Fibroblast of the conjunctiva (primary cell): ENCODE measurements at places on chromosomes 3 and 15.

GRCh38 chr15:59632714-59633113 lies 21.1 kb downstream of the GCNT3 start:
- no peak for DNase-seq

GRCh38 chr3:150421799-150422548 lies 13.9 kb downstream of the TSC22D2 start:
- no peak for DNase-seq

- no peak for DNase-seq
Observed at GRCh38 chr15:90101130-90101968, 919 bp downstream of the IDH2 start.

DNA sequence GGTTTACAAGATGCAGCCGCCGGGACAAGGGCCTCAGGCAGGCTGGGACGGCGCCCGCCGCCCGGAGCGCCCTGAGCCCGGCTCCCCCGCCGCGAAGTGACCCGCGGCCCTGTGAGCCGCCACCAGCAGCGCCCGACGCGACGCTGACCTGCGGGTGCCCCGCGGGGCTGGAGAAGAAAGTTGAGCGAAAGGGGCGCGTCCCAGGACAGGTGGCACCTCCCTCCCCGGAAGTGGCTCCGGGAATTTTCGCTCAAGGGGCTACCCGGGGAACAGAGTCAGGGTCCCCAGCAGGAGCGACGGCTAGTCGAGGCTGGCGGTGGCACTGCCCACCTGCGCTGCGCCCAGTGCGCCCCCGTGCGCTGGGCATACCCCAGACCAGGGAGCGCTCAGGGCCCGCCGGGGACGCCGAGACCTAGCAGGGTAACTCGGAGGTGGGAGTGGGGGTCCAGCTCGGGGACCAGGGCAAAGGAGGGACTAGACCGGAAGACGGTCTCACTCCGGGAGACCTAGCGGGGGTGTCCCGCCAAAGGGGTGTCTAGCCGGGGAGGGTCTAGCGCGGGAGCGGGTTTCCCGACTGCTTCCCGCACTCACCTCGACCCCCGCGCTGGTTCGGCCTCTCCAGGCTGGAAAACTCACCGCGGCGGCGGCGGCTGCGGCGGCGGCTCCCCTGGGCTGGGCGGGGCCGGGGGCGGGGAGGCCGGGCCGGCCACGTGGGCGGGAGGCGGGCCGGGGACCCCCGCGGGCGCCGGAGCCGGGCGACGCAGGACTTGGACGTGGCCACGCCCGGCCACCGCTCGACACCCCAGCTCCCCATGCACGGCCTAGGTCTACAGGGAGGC lies 18.4 kb downstream of the SPATA12 start:
- DNase-seq = no peak

DNA sequence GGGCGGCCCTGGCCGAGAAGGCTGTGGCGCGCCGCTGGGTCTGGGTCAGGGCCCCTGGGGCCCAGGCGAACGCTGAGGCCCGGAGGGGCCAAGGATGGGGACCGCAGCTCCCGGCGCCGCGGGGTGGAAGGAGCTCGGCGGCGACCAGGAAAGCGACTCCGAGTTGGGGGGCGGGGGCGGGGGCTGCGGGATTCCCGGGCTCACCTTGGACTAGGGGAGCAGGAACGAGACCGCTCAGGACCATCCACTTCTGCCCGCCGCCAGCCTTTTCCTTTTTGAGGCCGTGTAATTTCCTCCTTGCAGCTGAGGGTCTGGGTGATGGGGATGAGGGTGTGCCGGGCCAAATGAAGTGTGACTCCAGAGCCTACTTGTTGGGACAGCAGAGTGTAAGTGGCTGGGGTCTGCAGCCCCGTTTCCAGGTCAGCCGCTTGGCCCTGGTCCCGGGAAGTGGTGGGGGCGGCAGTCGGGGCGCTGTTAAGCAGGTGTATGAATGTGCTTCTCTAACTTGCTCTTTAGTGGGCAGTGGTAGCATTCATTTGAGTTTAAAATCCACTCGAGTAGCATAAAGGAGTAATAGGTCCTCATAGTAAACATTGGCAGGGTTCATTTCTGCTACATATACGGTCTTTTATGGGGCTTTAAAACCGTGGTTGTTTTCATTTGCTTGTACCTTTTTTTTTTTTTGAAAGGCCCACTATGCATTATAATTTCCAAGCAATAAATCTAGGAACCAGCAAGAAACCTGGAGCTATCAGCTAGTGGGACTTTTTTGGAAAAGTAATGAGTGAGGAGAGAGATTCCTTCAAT lies 717 bp downstream of the PXK start:
- no peak for DNase-seq

DNA sequence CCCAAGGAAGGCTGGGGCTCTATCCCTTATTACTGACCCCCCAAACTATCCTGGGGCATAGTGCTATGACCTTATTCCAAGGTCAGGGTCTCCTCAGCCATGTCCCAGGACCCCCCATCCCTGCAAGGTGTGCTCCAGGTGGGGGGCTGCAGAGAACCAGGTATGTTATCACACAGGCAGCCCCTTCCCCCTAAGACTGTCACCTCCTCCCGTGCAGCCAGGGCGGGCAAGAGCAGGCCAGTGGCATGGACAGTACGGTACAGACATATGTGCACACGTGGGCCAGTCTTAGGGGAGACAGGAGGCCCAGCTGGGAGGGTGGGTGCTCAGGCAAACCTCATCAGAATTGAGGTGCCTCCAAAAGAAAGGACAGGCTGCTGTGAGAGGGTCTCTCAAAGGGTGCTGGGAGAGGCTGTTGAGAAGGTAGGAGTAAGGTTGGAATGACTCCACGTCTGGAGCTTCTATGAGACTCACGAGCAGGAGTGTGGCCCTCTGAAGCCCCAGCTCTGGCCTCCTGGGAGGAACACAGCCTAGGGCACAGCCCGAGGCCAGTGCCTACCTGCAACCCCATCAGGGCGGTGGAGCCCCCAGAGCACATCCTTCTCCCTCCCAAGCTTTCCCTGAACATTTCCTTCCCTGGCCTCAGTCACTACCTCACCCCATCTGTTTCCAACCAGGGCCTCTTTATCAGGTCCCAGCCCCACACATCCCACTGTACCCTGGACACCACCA lies 1.7 kb upstream of the COL7A1 start:
- DNase-seq = no peak

GRCh38 chr3:65638301-65638700 lies 400.4 kb downstream of the MAGI1 start:
- DNase-seq = no peak

- no peak for DNase-seq
Observed at GRCh38 chr3:41334426-41334825, 135.1 kb downstream of the CTNNB1 start.

GRCh38 chr3:70531063-70531657 lies 218.7 kb upstream of the MDFIC2 start:
- DNase-seq = peak; percentile 16

- no peak for DNase-seq
Observed at GRCh38 chr15:55789066-55789660, 46.2 kb upstream of the PRTG start.

GRCh38 chr15:100875976-100876375 lies 3.7 kb upstream of the ALDH1A3 start:
- DNase-seq = no peak

- no peak for DNase-seq
Observed at GRCh38 chr3:83765956-83766355, 1192.8 kb upstream of the CADM2 start.

DNA sequence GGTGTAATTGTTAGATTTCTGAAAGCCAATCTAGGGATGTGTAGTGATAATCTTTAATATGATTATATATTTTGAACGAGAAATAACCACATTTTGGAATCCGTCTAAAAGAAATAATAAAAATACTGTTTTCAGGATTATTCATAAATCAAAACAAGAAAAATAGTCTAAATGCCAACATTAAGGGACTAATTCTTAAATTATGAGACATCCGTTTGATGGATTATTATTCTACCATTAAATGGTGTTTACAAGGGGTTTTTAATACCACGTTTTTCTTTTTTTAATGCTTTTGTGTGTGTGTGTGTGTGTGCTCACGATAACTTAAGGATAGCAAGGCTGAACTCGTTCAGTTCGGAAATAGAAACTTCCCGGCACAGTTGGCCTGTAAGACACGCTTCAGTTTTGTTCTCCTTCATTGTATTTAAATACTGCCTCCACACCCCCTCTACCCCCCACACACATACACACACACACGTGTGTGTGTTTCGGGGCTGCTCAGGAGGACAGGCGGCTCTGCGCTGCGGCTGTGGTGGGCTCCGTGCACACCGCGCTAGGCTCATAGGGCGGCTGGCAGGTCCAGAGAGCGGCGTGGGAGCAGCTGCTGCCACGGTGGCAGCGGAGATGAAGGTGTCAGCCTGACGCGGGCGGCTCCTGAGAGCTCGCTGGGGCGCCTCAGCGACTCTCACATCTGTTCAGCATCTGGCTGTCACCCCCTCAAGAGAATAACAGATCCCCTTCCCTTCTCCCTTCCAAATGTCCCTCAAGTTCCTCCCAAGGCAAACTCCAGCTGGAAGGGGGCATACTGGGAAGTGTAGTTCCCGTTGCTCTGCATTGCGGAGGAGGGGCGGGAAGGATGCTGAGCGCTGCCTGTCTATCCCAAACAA lies 23.0 kb upstream of the ANP32A start:
- DNase-seq = no peak

DNA sequence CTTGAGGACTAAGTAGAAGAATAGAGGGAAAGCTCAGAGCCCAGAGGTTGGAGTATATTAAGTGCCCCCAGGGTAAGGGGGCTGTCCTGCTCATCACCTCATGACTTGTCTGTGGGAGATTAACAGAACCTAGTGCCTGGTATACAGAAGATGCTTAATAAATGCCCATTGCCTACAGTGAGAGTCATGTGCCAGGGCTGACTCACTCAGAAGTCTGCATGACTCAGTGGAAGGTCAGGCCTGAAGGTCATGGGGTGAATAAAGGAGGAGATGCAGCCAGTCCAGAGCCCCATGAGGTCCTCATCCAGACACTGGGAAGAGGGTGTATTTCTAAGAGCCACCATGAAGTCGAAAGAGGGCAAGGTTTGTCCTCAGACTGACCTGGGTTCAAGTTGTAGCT lies 62.5 kb upstream of the TLE3 start:
- DNase-seq = no peak

GRCh38 chr15:35496585-35496984 lies 49.4 kb downstream of the DPH6 start:
- no peak for DNase-seq

DNA sequence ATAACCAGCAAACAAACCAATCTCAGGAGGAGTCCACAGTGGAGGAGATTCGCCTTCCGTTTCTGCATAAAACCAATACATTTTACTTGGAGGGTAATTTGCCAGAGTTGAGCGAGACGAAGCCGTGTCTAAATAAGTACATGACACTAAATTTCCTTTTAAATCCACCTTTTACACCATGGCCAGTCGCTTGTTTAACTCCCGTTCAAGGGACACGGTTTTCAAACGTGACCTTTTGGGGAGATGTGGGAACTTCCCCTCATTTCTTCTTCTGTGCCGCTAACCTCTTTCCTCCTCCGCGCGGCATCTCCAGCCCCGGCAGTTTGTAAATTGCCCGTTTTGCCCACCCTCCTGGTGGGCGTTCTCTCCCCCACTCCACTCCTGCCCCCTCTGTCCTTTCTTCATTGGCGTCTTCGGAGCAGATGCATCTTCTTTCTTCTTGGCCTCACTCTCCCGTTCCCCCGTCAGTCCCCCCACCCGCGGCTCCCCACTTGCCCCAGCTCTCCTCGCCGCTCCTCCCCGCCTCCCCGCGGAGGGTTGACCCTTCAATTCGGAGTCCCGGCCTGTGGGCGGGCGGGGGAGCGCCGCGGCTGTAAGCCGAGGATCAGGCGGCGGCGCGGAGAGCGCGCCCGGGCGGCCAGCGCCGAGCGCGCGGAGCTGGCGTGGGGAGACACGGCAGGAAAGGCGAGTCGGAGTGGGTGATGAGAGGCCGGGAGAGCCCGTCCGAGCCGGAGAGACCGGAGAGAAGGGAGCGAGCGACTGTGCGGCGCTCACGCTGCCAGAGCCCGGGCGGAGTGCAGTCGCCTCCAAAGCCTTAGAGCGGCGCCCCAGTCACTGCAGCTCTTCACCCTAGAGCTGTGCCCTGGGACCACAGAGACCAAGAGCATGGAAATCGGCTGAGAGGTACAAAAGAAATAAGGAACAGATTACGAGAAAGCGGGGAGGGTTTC lies at the start of gene NLGN1:
Gene NLGN1, plus strand, starts transcription at position 584 of the 950 bp plus-strand sequence.
- peak; percentile 55 for DNase-seq

GRCh38 chr3:112390783-112391641 lies 58.1 kb downstream of the CD200 start:
- DNase-seq = peak; percentile 84

- DNase-seq = no peak
Observed at GRCh38 chr3:57753016-57753415, 3.1 kb upstream of the SLMAP start.

DNA sequence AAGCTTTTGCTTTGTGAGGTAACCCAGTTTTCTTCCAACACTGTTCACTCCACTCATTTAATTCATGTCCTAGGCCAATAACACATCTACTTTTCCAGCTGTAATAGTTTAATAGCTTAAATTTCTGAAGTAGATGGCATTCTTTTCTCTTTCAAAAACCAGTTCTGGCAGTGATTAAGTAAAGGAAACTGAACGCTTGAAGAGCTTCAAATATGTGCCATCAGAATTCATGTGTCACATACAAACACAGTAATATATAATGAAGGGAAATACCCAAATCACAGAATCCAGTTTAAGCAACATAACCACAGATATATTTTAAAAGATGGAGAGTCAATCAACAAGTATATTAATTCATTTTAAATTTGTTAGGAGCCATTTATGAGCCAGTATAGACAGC lies 91.0 kb downstream of the TNIK start:
- no peak for DNase-seq

DNA sequence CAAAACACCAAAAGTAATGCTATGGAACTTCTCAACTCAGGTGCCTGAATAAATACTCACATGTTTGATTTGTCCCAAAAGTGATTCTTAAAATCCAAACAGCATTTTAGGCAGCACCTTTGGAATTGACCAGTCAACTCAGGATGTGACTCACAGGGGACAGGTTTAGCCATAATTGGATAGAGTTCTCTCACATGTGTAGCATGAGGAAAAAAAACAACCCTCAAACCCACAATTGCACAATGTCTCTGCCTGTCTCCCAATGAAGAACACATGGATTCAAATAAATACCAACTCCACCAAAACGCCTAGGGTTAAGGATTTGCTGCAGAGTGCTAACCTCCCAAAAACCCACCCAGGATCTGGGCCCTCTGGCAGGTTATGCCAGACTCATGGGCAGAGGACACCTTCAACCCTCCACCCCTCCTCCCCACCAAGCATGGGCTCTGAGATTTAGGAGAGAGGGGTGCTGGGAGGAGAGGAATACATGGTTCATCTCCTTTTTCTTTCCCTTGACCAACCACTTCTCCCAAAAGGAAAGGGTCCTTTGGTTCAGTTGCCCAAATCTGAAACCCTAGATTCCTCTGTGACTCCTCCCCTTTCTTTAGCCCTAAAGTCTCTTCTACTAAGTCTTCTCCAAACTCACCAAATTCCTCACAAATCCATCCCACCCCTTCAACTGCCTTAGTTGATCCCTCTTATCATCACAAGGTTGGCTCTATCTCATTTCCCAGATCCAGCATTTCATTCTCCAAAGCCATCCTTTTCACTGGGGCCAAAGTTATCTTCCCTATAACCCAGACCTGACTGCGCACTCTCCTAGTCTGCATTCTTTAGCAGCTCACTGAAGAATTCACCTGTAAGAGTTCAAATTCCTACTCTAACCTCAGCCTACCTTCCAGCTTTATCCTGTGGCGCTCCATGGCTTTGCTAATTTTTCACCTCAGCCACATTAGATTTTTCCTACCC lies 7.7 kb downstream of the RYK start:
- DNase-seq = peak; percentile 72

GRCh38 chr3:129952556-129953355 lies 21.8 kb upstream of the TRH start:
- no peak for DNase-seq
